CD4-positive, alpha-beta T cell treated with Interleukin-4 for 1 hour (primary cell): ENCODE measurements at places on chromosomes 11 and 22.

- no peak for DNase-seq
Observed at GRCh38 chr11:57213342-57214097, 23.5 kb downstream of the APLNR start.

DNA sequence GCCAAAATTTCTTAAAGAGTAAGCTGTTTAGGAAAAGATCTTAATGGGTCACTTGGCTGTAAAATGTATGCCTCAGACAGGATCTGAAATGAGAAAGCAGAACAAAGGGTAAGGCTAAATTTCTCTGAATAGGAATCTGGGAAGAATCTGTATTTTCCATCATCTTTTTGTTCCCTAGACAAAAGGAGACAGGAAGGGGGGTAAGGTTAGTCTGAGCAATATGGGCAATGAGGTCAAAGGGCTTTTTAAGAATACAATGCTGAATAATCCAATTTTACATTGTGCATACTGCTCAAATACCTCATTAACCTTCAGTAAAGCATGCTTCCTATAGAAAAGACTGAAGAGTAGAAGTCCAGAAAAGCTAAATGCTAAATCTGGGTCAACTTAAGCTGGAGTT, 34.6 kb downstream of the CLDN25 start:
- no peak for DNase-seq

- DNase-seq = no peak
Observed at GRCh38 chr11:773425-773824, 3.9 kb downstream of the GATD1 start.

DNA sequence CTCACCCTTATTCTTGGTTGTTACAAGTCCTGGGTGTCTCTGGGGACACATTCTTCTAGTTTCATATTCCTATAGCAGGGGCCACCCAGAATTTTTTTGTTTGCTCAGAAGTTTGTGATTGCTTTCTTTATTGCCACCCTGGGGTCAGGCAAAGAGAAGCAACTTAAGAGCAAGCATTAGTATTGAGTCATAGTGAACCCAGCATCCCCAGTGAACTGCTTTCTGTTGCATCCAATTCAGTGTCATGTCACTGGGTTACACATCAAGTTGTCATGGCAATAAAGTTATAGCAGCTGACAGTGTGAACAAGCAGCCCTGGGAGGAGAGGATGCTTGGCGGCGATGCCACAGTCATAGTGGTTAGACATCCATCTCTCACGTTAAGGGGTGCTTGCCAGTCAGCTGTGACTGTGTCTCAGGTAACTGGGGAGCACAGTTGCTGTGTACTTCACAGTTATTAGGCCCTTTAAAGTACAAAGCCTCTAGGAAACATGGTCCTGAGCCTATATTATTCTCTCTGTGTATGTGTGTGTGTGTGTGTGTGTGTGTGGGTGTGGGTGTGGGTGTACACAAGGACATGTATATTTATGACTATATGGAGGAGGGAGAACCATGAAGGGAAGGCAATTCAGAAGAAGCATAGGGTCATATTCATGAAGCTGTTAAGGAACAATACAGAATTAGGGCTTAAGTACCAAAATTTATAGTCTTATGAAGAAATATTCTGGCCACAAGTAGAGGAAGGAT, 52.5 kb downstream of the TRIM44 start:
- no peak for DNase-seq

DNA sequence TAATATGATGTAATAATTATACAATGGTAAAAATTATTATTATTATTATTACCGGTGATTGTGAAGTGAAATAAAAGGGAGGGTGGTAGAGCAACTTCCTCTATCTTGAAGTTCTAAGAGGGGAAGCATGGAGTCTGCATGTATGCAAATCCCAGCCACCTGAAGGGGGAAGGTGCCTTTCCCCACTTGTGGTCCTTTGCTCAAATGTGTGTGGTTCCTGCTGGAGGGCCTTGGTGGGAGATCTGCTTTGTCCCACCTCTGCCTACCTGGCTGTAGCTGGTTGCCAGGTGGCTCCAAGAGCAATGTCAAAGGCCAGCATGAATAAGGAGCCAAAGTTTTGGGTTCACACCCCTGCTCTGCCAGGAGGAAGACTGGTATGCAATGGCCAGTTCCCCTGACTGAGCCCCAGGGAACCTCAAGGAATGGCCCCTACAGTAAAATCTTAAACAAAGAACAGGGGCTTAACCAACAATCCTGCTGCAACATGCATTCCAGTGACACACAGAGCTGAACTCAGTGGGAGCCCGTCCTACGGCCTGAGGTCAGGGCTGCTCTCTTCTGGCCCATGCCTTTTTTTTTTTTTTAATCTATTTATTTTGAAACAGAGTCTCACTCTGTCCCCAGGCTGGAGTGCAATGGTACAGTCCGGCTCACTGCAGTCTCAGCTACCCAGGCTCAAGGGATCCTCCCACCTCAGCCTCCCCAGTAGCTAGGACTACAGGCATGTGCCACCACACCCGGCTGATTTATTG, 8.5 kb downstream of the TMEM132A start:
- DNase-seq = no peak

DNA sequence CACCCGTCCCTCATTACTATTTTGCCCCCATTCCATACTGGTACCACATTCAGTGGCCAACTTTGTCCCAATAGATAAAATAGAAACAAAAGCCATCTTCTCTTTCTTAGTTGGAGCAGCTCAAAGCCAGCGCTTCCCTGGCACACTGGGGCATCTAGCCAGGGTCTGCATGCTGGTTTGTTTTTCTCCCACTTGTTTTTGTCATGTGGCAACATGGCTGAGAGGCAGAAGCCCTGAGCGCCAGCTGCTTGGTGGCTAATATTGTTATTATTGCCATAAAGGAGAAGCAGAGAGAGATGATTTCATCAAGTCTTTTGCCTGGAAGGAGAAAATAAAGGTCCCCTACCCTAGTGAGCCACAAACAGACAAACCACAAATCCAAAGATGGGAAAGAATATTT, 48.4 kb upstream of the CRTAM start:
- DNase-seq = no peak

DNA sequence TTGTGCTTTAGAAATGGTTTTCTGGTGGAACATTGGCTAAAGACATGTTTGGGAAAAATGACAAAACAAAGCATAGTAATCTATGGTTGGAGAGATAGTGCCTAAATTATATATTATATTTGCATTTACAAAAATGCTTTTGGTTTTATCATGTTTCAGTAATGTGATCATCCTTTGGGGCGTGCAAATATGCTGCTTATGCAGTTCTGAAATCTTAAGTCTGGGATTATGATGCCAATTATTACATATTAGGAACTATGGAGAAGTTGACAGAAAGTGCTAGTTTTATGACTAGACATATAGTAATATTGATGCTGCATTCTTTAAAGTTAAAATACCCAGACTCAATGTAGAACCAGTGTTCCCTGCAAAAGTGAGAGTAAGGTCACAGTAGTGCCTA, 655.0 kb downstream of the METTL15 start:
- DNase-seq = no peak

DNA sequence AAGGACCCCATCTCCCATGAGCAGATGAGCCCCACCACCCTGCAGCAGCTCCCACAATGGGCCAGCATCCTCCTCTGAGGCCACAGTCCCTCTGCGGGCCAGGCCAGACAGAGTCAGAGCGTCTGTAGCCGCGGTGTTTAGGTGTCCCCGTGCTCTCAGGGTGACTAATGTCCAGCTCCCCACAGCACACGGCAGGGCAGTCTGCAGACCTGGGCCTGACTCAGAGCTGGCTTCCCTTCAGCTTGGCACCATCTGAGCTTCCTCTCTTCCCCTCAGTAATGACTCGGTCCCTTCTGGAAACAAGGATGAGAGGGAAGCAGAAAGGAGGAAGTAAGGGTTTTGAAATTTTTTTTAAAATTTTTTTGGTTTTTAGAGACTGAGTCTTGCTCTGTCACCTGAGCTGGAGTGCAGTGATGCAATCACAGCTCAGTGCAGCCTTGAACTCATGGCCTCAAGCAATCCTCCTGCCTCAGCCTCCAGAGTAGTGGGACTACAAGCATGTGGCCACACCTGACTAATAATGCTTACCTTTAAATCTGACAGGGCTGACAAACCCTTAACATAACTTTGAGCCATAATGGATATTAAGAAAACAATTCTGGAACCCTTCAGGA, 28.5 kb downstream of the LRRC74B start:
- peak; percentile 43 for DNase-seq

DNA sequence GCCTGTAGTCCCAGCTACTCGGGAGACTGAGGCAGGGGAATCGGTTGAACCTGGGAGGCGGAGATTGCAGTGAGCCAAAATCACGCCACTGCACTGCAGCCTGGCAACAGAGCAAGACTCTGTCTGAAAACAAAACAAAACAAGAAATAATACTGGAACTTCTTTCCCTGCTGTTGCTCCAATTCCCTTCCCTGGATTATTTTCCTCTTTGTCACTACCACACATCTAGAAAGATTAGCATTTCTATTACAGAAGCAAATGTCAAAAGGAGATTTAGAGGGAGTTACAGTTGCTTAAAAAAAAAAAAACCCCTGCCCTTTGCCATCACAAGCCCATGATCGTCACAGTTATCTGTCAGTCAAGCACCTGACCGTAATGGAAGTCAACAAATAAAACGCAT, 17.7 kb upstream of the SCGB1D1 start:
- DNase-seq = no peak

DNA sequence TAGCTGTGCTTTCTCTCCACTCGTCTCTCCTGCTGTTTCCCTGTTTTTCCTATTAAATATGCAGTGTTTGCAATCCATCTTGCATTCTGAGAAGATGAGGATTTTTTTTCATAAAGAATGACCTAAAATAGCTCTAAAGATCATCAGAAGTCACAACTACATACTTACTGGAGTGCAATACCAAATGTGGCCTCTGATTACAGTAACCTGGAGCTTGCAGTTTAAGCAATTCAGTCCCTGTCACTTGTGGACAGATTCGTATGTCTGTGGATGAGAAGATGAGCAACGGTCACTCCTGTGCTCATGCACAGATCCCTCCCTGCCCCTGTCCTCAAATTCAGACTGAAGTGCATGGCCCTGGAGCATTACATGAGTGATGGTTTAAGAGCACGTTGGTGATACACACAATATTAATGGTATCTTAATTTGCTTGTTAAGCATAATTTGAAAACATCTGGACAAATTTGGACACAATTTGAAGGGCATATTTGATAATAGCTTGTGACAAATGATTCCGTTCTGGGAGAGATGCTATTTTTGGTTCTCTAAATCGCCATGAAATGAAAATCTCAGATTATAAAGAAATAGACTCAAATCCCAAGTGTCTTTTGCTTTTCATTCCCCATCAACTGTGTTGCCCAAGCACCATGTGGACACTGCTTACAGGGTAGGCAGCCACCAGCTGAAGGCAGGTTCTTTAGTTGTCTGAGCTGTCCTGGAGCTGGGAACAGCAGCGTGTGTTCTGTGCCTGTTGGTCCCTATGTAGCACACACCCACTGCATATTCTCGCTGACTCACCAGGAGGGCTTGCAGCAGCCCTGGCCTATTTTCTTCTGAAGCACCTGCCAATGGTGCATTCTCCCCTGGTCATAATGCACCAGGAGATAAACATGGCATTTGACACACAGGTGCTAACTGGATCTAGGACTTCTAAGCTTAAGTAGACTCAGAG, 32.6 kb upstream of the PRAME start:
- no peak for DNase-seq

- DNase-seq = no peak
Observed at GRCh38 chr11:64803846-64804345, 882 bp upstream of the MAP4K2 start.

GRCh38 chr22:20117633-20118299, 740 bp upstream of the TRMT2A start:
- DNase-seq = peak; percentile 54

DNA sequence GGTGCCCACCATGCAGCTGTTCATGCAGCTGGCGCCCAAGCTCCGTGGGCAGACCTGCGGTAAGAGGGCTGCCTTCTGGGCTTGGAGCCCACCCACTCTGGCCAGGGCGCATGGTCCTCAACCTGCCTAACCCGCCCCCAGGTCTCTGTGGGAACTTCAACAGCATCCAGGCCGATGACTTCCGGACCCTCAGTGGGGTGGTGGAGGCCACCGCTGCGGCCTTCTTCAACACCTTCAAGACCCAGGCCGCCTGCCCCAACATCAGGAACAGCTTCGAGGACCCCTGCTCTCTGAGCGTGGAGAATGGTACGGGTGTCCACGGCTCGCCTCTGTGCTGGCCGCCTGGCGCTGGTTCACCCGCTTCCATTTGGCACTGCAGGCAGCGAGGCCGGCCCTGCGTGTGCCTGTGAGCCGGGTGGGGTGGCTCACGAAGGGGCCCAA, 11.0 kb downstream of the MUC5AC start:
- DNase-seq = no peak

- DNase-seq = no peak
Observed at GRCh38 chr11:93906486-93906885, 56.1 kb upstream of the VSTM5 start.

GRCh38 chr22:22618923-22619322, 25.5 kb upstream of the GGTLC2 start:
- no peak for DNase-seq

DNA sequence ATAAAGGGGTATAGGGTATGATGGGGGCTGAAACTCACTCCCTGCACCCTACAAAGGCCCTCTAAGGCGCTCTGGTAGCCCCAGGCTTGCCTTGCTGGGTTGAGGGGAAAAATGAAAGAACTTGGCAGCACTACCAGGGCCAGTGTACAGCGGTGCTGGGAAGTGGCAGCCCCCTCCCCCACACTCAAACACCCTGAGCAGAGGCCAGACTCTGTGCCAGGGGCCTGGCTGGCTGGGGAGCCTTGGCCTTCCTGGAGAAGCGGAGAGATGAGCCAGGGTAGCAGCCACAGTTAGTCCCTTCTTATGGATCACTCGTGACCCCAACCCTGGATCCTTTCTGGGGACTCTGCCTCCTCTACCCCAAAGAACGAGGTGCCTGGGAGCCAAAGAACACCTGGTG, 2.7 kb downstream of the TMEM134 start:
- DNase-seq = no peak

- no peak for DNase-seq
Observed at GRCh38 chr11:77193911-77194830, 66.1 kb downstream of the MYO7A start.

DNA sequence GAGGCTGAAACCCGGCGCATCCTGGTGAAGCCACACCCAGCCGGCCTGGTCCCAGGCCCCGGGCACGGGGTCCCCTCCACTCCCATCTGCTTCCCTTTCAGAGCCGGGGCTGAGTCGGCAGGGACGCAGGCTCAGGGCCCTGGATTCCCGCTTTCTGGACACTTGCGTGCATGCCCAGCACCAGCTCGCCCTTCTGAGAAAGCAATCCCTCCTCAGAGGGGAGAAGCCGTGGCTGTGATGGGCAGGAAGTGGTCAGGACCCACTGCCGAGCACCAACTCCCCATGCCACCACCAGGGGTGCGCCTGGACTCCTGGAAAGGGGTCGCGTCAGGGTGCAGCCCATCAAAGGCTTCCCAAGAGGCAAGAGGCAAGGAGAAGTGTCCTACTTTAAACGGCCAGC, 15.1 kb downstream of the CDKN1C start:
- no peak for DNase-seq

GRCh38 chr11:45180848-45181192, 34.4 kb downstream of the PRDM11 start:
- DNase-seq = peak; percentile 17

- no peak for DNase-seq
Observed at GRCh38 chr11:89220684-89221339, 43.1 kb downstream of the TYR start.
